ENCODE measurements at places on chromosomes 7 and 10.

GRCh38 chr10:13717936-13718772 lies 131.4 kb downstream of the PRPF18 start:
- DNase-seq: no peak

GRCh38 chr7:155190688-155191087 lies 107.0 kb upstream of the INSIG1 start:
- DNase-seq: peak; percentile 24

DNA sequence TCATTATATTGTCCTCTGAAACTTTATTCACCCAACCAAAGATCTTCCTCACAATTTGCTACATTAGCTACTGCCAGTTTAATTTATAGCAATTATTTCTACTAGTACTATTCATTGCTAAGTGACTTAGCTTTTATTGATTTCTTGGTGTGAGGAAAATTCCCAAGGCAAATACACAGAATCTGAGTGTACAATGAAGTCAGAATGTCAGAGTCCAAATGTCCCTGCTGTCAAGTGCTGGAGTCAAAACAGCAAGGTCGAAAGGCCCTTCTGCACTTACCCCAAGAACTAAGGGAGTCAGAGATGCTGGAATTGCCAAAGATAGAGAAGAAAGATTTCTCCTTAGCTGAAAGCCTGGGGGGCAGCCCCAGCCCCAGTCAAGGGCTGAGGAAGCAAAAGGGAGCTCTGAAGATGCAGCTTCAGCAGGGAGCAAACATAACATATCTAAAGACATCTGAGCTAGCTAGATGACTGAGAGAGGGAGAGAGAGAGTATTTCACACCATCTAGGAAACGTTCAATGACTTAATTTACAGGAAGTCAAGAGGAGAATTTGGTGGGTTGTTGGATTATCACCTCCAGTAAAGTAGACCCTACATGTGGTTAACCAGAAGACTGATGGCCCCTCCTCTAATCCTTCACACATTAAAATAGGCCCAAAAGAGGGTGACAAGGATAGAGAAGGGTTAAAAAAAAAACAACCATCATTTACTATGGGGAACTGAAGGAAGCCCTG lies 36.6 kb upstream of the SAMD8 start:
- DNase-seq: no peak

DNA sequence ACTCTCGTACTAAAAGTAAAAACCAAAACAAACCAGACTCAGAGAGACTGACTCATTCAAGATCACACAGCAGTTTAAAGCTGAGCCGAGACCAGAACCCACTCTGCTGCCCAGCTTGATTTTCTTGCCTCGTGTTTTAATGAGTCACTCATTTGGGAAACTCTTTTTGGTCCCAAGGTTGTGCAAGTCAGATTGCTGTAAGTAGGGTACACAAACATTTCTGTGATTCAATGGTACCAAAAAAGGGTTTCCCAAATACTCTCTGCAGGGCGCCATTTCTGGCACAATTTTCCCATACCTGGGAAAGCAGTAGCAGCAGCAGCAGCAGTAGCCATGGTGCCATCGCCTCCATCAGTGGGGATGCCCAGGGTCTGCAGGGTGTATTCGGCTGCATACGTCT lies 69.9 kb downstream of the ASAH2B start:
- DNase-seq: no peak

GRCh38 chr7:112699725-112700513 lies 90.3 kb downstream of the TMEM168 start:
- DNase-seq: no peak
